ENCODE measurements at places on chromosomes 7 and 10.

GRCh38 chr7:405489-406211, 114.0 kb downstream of the PDGFA start:
- DNase-seq: no peak

DNA sequence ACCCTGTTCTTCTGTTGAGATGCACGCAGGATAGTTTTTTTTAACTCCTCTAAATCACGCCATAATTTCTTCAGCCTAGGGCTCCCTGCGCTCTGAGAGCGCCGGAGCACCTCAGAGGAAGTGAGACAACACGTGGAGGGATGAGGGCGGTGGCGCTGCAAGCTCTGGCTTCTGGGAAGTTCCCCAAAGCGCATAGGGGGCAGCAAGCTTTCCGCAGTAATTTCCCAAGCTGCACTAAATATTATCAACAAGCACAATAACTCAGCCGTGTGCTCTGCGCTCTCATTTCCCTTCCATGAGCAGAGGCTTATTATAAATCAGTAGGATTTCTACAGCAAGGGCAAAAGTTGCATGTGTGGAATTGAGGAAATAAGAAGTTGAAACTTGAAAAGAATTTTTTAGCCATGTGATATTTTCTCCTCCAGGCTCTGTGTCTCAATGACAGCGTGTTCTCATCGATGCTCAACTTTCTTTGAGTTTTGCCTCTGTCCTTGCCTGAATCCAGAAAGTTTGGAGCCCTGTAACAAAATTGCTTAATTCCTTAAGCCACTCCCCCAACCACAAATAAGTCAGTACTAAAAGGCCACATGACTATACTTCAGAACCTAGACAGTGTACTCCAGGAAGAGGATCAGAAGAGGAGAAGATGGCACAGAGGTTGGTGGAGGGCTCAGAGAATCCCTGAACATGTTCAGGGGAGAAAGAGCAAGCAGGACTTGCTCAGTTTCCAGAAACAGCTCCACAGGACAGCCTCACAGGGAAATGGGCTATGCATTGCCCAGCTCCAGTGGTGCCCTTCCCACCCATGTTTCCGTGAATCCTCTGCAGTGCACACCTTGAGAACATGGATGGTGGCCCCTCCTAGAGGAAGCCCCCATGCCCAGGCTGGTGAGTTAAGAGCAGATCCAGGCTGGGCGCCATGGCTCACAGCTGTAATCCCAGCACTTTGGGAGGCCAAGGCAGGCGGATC, 221.5 kb upstream of the GHITM start:
- peak; percentile 49 for DNase-seq

DNA sequence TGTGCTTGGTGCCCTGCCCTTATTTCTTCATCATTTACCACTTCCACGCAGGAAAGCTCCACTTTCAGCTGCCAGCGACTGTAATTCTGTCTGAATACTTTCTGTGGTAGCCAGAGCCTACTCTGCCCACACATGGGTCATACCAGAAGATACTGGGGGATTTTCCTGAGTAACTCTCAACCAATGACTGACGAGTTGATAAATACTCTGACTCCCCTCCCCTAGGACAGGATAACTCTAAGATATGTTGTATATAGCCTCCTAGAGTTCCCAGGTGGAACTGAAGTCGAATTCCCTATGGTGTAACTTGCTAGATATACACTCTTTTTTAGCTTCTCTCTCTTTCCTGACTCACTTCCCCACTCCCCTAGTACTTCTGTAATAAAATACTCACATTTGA, 29.8 kb downstream of the SEM1 start:
- DNase-seq: peak; percentile 20

DNA sequence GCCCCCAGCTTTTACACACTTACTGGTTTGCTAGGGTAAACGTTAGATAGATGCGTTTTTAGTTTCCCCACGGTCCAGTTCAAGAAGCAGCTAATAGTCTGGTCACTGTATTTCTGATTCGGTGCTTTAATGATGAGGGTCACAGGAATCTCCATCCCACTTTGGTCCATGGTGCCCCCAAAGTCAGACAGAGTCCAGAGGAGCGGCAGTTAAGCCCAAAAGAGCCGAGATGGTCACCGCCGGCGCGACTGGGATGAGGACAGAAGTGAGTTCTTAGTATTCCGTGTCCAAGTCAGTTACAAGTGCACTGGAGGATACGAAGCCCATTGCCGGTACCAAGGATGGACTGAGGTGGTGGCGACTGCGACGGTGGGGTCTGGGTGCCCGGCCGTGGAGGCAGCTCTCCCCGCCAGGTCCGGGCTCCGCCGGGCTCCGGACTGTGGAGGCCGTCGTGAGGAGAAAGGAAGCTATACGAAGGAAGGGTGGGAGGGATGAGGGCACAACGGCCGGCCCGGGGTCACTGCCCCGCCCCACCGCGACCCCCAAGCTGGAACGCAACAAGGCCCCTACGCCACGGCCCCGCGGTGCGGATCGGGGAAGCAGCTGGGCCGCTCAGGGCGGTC, 663 bp downstream of the HERPUD2 start:
- no peak for DNase-seq

DNA sequence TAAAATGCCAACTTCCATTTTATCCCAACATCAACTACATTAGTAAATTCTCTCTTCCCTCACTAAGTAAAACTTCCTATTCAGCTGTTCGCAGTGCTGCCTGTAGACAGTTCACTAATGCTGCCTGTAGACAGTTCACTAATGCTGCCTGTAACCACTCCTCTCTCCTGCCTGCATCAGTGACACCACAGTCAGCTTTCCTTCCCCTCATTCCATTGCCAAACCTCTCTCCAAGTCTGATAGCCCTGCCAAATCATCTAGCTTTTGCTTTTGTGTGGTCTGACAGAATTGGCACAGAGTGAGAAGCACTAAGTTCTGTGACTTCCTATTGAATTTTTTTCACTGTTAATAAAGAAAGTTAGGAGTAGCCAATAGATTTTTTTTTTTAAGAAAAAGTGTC, 43.0 kb upstream of the MACC1 start:
- DNase-seq: no peak

- DNase-seq: no peak
Observed at GRCh38 chr7:154177584-154177983, 125.4 kb downstream of the DPP6 start.

DNA sequence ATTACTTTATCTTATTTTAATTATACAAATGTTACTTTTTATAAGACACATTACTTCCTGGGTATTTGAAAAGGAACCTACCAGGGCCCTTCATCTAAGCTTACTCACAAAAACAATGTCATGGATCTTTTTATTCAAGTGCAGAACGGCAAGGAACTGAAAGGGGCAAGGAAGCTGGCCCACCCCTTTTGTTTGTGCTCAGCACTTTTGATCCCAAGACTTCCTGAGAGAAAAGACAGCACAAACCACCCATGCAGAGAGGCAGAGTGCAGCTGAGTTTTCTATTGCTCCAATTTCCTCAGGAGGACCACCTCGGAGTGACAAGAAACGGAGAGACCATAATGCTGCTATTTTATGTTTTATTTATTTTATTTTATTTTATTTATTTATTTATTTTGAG, 232.0 kb upstream of the NRP1 start:
- DNase-seq: no peak

DNA sequence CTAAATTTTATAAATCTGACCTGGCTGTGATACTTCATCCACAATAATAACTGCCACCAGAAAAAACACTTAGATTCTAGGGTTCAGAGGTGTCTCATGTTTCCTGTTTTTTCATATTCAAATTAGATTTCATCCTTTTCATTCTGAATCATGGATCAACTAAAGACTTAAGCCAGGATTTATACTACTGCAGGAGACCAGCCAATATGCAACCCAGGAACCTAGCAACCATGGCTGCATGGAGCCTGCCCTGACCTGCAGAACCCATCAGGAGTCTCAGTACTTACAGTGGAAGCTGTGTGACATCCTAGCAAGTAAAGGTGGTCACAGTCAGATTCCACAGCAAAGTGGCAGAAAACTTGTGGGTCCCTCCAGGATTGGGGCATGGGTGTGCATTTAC, 40.5 kb upstream of the RNF148 start:
- no peak for DNase-seq

GRCh38 chr7:65475040-65475726, 101.5 kb downstream of the ZNF92 start:
- no peak for DNase-seq

DNA sequence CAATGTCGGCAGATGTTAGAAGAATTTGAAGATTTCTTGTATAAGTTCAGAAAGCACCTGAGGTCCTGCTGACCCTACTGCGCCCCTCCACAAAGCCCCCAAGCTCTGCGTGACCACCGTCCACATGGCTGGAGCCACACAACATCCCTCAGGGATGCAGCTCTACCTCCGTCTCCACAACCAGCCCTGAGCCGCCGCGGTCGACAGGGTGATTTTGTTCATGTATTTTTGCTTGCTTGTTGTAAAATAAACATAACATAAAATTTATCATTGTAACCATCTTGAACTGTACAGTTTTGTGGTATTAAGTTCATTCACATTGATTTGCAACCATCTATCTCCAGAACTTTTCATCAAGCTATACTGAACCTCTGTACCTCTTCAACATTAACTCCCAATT, 50.5 kb downstream of the CPXM2 start:
- DNase-seq: no peak

GRCh38 chr10:86155054-86155921, 211.3 kb downstream of the GRID1 start:
- DNase-seq: no peak

GRCh38 chr10:23927576-23928325, 281.2 kb upstream of the KIAA1217 start:
- no peak for DNase-seq

DNA sequence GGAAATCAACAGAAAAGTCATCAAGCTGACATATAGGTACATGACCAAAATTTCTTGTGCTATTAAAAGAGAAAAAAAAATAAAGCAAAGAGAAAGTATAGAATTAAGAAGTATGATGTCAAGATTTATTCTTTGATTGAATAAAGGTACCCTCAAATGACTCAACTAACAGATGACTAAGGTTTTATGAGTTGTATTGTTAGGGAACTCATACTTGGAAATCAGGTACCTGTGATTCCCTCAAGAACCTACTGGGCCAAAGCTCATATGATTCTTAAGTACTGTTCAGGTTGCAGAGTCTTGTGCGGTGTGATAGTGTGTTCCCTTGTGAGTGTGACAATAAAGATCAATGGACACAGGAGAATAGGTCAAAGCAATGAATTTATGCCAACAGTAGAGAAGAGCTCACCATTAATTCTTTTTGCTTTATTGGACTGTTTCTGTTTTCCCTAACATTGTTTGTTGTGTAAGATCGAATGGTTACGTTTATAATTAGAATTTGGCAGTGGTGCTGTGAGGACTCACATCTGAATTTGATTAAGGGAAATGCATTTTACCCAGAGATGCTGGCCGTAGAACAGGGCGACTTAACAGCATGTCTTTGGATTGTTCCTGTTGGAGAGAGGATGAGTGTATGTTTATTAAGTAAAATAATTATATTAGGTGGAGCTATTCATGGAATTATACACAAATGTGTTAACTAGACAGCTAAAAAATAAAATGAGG, 293.2 kb upstream of the SEMA3D start:
- DNase-seq: no peak

- peak; percentile 44 for DNase-seq
Observed at GRCh38 chr7:111741811-111742240, 179.5 kb upstream of the IMMP2L start.

GRCh38 chr10:96395931-96396877, 37.4 kb upstream of the OPALIN start:
- DNase-seq: peak; percentile 85

Measured in suppressor macrophage treated with lipopolysaccharide for 1 hour (primary cell).